ENCODE measurements at places on chromosomes 4 and X.

DNA sequence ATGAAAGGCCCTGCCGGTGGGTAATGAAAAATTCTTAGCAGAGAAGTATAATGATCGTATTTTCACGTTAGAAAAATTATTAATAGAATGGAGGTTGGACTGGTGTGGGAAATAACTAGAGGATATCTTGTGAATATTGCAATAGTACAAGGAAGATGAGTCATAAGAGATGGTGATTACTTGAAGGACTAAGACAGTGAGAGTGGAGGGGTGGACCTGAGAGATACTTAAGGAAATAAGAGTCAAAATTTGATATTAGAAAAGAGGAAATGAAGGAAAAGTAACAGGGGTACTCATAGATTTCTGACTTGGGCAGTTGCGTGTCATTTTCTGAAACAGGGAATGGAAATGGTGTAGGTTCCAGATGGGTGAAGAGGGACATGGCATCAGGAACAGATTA is 1.7 kb upstream of the USP53 start:
- peak; percentile 47 for DNase-seq

DNA sequence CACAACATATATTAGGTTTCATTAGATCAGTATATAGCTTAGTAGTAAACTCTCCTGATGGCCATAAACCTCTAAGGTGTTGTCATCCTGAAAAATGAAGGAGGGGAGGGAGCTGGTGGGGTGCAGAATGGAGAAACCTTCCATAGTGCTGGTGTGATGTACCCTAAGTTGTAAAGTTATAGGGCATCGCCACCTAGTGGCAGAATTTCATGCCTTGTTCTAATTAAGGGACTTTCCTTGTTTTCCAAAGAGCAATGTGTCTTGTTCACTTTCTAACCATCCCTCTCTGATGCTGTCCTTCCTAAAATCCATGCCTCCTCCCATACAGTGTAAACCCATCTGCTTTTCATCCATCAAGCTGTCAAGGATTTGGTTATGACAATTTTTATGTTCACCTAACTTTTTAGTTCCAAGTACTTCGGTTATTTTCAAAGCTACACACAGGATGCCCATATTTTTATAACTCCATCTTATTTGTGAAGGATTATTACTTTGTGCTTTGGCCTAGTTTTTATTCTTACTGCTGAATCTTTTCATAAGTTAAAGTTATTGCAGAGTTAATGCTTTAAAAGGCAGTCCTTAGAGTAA is 4.5 kb downstream of the NBDY start:
- no peak for DNase-seq

GRCh38 chrX:112997991-112998390 is 157.4 kb upstream of the AMOT start:
- no peak for DNase-seq

- DNase-seq: no peak
Observed at GRCh38 chrX:119636419-119636818, 30.2 kb upstream of the NKRF start.

DNA sequence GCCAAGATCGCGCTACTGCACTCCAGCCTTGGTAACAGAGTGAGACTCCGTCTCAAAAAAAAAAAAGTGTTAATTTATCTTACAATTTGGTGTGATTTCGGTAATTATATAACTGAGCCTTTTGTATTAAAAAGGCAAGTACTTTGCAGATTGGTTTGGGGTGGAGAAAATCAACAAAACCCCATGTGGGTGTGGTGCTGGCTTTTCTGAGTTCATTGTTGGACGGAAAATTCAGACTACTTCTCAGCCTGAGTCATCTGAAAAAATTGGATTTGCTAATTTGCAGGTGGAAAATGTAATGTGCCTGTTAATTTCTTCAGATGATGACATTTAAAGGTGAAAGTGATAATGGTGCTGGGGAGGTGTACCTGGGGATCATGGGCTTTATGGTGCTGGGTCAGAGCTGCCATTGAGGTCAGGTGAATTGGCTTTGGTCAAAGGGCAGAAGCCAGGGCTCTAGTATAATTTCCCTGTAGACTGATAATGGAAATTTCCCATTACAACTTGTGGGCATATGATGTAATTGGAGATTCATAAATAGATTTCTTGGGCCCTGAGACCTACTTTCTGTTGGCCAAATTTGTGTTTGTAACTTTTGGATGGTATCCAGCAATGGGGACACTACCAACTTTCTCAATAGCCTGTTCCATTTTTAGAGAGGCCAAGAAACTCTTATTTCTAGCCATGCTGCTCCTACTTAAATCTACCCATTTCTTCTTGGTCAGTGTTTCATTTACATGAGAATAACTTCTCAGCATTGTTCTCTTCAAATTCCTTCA is 74.3 kb upstream of the TEX13D start:
- no peak for DNase-seq

GRCh38 chr4:29142708-29143107 is 1577.5 kb upstream of the PCDH7 start:
- no peak for DNase-seq

DNA sequence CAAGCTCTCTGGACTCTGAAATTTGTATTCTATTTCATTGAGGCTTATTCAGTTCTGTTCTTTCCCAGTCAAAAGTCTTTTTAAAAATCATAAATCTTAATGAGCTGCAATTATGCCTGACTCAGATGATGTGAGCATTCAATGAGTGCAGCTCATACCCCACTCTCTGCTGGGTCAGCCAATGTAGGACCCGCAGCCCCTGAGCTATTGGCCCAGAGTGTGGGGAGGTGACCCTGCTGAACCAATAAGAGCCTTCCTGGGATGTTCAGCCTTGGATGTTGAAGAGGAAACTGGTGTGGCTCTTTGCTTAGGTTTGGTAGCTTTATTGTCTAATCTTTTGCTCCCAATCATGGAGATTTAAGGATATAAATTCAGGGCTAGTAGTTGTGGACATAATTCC is 12.1 kb upstream of the TCEAL4 start:
- no peak for DNase-seq

DNA sequence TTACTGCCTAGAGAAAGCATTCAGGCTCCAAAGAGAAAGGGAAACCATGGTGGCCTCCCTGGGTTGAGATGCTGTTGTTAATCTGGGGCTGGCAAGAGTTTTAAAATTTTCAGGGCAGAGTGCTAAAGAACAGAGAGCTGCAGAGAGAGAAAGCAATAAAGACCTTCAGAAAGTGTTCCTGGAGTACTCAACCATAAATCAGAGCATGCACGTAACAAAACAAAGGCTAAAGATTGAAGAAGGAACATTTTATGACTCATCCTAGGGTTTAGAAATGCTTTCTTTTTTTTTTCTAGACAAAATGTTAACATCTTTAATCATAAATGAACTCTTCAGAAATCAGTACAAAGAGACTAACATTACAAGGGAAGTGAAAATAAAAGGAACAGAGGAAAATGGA is 562.3 kb upstream of the NDST4 start:
- DNase-seq: peak; percentile 50

DNA sequence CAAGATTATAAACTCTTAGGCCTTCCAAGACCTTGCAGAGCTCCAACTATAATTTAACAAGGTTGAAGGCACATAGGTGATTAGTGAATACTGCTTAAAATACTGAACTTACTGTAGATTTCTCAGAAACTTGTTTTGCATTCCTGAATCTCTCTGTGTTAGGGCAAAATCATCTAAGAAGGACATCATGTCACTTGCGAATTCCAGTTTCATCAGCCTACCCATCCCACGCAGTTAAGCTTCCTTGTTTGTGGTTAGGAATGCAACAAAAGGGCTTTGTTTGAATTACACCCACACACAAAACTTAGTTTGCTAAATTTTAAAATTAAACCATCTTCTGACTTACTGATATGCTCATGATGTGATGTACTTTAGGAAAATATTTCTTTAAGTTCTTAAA is 174.0 kb downstream of the SOWAHB start:
- peak; percentile 83 for DNase-seq

- DNase-seq: peak; percentile 66
Observed at GRCh38 chrX:123425904-123426303, 241.8 kb downstream of the GRIA3 start.

GRCh38 chr4:17103231-17103630 is 204.8 kb upstream of the LDB2 start:
- peak; percentile 63 for DNase-seq

- no peak for DNase-seq
Observed at GRCh38 chr4:75484190-75484589, 30.0 kb downstream of the RCHY1 start.

- DNase-seq: no peak
Observed at GRCh38 chr4:177033135-177033534, 240.4 kb upstream of the VEGFC start.

GRCh38 chr4:20192736-20193135 is 59.0 kb upstream of the SLIT2 start:
- DNase-seq: no peak

- DNase-seq: no peak
Observed at GRCh38 chr4:130008461-130008860, 912.5 kb downstream of the C4orf33 start.

DNA sequence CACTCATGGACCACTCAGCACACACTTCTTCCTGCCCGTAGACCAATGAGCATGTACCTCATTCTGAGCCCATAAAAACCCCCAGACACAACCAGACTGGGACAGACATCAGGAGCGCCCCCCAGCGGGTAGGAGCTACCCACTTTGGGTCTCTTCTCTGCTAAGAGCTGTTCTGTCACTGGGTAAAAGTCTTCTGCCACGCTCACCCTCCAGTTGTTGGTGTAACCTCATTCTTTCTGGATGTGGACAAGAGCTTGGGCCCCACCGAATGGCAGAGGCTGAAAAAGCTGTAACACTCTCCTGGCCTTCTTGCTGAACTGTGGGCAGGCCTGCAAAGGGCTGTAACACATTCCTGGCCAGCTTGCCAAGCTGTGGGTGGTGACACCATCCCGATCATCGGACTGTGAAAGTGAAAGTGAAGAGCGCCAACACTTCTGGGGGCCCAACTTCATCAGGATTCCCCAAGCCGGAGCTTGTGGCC is 137.6 kb downstream of the TECRL start:
- no peak for DNase-seq

DNA sequence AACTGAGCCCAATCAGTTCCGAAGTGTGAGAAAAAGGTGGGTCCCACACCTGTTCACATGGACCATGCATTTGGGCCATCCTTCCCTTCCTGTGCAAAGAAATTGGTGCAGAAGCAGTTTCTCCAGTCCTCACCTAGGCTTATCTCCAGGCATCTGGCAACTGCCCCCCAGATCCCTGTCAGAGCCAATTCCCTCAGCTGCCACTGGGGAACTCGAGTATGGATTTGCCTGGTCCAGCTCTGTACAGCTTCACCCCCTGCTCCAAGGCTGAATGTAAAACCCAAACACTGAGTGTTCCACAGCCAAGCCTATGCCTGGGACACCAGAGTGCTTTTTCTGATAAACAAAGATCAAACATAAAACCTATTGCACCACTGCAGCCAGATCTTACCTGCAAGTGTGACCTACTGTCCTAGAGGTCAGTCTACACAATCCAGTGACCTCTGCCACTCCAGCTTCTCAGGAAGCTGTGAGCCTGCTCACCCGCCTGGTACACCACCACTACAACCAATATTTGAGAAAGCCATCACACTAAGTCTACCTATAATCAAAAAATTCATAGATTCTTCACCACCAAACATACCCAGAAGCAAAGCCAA is 136.4 kb downstream of the STPG2 start:
- no peak for DNase-seq

DNA sequence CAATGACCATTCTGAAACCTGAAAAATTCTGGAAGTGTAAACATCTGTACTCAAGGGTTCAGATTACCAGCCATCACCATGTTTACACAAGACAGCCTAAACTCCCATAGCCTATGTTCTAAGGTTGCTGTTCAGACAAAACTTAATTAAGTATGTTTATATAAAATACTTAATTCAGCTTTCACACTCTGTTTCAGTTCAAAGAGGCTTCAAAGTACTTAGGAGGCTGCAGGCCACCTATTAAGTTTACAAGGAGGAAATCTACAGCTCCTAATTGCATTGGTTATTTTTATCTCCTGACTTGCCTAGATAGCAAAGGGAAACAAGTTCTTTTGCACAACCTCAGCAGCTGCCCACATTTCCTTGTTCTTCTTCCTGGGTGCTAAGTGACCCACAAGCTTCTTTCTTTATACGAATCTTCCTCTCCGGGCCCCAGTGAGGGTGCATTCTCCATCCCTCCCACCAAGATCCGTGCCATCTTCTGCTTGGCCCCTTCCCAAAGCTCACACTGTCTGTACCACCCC is 2.0 kb downstream of the GAK start:
- no peak for DNase-seq

DNA sequence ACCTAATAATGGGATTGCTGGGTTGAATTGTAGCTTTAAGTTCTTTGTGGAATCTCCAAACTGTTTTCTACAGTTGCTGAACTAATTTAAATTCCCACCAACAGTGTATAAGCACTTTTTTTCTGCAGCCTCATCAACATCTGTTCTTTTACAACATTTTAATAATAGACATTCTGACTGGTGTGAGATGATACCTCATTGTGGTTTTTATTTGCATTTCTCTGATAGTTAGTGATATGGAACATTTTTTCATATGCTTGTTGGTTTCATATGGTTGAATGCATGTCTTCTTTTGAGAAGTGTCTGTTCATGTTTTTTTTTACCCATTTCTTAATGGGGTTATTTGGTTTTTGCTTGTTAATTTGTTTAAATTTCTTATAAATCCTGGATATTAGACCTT is 1718.9 kb downstream of the C4orf33 start:
- DNase-seq: no peak

DNA sequence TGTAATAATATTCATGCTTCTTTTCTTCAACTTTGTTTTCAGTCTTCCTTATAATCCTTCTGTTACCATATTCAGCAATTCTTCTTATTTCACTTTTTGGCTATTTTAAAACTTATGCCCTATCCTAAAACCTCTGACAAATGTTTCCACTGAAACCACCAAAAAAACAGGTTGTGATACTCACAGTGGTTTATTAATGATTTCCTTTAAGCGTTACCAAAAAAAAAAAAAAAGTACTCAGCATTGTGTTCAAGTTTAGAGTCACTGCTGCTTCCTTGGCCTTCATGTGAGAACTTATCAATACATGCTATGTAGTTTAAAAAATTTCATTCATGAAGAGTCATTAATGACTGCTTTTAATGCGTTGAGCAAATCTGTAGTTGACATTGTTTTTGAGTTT is 35.4 kb upstream of the UGT2A3 start:
- DNase-seq: no peak

- no peak for DNase-seq
Observed at GRCh38 chr4:62118558-62118957, 918.4 kb downstream of the ADGRL3 start.

- DNase-seq: no peak
Observed at GRCh38 chrX:13433298-13433605, 113.4 kb upstream of the ATXN3L start.

GRCh38 chr4:101037938-101038413 is 309.4 kb downstream of the PPP3CA start:
- DNase-seq: no peak

- DNase-seq: no peak
Observed at GRCh38 chr4:152965611-152966010, 29.5 kb downstream of the FHDC1 start.

All from skeletal muscle cell (primary cell).